ENCODE measurements at places on chromosomes 7 and 10.

DNA sequence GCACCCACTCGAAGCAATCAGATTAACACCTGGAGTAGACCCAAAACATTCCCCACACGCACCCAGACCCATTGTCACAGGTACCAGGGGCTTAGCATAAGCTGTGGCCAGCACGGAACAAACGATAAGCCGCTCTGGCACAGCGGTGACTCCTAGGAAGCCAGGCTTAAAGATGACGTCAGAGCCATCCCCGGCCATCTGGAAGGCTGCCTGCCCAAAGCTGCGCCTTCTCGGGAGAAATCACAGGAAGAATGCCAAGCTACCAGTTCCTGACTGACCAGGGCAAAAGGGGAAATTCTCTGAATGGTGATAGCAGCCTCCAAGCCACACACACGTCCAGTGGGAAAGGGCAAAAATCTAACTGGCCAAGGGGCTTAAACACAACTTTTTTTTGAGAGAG is 13.0 kb upstream of the WIPI2 start:
- no peak for DNase-seq

DNA sequence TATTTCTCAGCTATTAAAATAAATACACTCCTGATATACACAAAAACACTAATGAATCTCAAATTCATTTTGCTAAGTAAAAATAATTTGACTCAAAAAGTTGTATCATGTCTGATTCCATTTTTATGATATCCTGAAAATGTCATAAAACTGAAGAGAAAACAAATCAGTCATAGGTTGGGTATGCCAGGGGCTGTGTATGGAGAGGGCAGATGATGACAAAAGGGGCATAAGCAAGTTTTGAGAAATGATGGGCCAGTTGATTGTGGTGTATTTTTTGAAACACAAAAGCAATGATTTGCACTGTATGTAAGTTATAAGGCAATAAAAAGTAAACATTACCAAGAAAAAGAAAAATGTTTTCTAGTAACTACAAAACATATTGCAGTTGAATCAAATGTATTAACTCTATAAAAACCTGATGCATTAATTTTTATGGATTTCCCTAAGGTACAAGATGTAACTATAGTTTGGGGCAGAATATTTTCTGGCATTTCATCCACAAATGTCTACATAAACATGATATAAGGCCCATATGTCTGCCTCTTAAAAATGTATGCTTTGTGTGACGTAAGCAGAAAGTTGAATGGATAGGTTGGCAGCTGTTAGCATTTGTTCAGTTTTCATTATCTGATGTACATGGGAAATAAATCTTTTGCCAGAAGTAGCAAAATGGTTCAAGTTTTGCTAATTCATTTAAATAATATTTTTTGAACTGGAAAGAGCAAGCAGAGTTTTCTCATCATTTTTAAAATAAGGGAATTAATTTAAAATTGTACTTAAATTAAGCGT is 35.1 kb upstream of the ING3 start:
- DNase-seq: no peak

- DNase-seq: no peak
These were observed 29.8 kb downstream of the BCAP29 start for GRCh38 chr7:107609811-107610261.

- DNase-seq: no peak
These were observed 165.2 kb downstream of the COBL start for GRCh38 chr7:51151455-51151854.

- DNase-seq: no peak
These were observed 38.8 kb upstream of the GRB10 start for GRCh38 chr7:50821457-50822008.

DNA sequence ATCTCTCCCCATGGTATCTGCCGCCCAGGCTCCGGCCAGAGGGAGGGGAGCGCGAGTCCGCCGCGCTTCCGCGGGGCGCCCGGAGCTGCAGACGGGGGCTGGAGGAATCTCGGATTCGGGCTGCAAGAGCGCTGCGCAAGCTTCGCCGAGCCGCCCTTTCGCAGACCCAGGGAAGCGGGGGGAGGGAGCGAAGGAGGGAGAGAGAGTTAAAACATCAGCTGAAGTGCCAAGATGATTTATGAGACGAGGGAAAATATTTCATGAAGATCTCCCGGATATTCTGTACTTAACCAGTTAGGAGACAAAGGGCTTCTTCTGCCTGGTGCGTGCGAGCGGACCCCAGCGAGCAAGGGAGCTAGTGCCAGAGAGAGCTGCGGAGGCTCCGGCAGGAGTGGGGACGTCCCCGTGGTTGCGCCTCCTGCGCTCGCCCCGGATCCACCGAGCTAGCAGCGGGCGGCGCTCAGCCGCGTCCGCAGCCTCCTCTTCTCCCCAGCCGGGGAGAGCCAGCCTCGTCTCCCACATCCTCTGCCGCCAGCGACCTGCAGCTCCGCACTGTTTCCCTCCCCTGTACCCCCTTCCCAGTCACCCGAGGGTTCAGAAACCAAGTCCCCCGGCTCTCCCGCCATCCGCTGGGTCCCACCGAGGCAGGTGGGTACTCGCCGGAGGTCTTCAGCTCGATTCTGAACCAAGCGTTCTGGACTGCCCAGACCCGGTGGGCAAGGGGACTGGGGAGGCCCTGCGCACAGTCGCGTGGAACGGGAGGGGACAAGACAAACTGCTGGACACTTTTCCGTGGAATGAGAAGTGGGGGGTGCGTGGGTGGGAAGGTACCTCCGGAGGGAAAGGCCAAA is 1.0 kb upstream of the PAX2 start:
- peak; percentile 18 for DNase-seq

DNA sequence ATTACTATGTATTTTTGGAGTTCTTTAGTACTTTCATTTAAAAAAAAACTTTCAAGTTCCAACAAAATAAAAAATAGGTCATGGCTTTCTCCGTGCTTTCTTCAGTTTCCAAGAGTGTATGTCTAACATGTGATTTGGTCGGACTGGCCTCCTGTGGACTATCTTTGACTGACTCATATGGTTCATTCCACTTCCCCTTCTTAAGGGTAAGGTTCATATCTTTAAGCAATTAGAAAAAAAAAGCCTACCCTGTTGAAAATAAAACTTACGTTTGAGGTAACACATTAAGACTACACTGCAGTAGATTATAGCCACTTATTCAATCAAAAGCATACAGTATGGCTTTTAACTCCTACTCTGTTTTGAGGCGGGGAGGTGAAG is 112.8 kb upstream of the AHR start:
- DNase-seq: no peak

Measured in natural killer cell (primary cell).